ENCODE measurements at places on chromosomes 2 and 18.

- DNase-seq: peak; percentile 19
These were observed 2.5 kb downstream of the PID1 start for GRCh38 chr2:229268626-229269025.

DNA sequence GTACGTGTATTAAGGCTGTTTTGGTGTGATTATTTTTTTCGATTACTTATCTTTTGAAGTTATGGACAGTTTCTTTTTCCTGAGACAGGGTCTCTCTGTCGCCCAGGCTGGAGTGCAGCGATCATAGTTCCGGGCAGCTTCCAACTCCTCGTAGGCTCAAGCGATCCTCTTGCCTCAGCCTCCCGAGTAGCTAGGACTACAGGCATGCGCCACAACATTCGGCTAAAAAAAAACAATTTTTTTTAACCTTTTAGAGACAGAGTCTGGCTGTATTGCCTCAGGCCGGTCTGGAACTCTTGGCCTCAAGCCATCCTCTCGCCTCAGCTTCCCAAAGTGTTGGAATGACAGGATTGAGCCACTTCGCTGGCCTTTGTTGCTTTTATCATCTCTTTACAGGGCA lies 945 bp downstream of the HAT1 start:
- DNase-seq: peak; percentile 41

DNA sequence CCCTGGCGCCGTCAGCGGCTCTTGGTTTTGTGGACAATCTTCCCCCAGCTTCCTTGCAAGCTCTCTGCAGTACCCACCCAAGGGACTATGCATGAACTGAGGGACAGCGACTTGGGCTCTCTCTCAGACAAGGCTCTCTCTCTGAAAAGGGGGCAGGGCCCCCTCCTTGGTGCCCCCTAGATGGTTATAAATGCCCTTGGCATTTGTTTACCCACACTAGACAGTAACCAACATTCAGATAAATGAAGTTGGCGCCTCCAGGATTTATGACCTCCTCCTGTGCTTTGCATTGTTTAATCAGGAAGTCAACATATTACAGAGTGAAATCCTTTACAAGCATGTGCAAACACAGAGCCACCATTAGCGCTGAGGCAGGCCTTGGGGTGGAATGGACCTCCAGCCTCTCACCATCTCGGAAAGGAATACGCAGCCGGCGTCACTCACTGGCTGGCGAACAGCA lies 547.4 kb upstream of the ID2 start:
- DNase-seq: no peak

GRCh38 chr2:123644053-123644452 lies 381.0 kb upstream of the CNTNAP5 start:
- no peak for DNase-seq

- peak; percentile 54 for DNase-seq
These were observed 53.9 kb downstream of the DYNC1I2 start for GRCh38 chr2:171741189-171741588.

GRCh38 chr2:232333361-232334135 lies 45.0 kb upstream of the ALPP start:
- DNase-seq: no peak

Data from fibroblast of skin of right quadriceps (primary cell).